ENCODE measurements at places on chromosomes 12 and 14.

GRCh38 chr14:60195179-60195810, 30.1 kb upstream of the DHRS7 start:
- DNase-seq: no peak

GRCh38 chr12:42985506-42985905, 396.0 kb upstream of the PRICKLE1 start:
- no peak for DNase-seq

- no peak for DNase-seq
Observed at GRCh38 chr12:94721173-94721572, 70.8 kb upstream of the TMCC3 start.

GRCh38 chr12:118544569-118544968, 168.2 kb downstream of the SUDS3 start:
- DNase-seq: no peak

DNA sequence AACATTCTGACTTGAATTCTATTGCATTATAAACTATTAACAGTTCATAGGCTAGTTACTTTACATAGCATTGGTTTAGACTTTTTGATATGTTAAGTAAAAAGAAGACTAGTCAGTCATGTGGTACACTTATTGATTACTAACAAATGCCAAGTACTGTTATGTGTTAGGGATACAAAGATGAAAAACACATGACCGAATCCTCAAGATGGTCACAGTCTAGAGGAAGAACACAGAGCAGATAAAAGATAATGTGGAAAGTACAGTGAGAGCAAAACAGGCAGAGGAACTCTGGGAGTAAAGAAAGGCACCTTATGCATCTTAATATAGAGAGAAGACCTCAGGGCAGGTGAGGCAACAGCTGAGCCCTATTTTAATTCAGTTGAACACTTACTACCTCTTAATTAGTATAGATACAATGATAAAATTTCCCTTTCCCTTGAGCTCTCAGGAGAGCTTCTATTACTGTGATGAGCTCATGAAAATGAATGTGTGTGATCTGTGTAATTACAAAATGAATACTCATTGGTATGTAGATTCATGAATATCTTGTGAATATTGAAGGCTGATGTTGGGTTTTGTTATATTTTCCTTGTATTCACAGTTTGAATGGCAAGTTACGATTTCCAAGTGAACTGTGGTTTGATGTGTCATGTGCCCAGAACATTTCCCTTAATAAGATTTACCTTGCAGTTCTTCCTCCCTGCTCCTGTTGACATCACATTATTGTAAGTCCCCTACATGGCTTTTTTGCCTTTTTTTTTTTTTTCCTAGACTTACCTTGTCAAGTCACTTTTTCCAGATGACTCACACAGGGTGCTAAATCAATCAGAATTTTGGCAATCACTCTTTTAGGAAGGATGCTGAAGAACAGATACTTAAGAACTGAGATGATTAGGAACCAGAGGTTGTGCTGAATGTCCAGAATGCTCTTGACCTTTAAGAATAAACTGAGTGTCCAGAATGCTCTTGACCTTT, 29.5 kb upstream of the MSRB3 start:
- DNase-seq: no peak

GRCh38 chr12:131113568-131114270, 160.0 kb downstream of the ADGRD1 start:
- no peak for DNase-seq

DNA sequence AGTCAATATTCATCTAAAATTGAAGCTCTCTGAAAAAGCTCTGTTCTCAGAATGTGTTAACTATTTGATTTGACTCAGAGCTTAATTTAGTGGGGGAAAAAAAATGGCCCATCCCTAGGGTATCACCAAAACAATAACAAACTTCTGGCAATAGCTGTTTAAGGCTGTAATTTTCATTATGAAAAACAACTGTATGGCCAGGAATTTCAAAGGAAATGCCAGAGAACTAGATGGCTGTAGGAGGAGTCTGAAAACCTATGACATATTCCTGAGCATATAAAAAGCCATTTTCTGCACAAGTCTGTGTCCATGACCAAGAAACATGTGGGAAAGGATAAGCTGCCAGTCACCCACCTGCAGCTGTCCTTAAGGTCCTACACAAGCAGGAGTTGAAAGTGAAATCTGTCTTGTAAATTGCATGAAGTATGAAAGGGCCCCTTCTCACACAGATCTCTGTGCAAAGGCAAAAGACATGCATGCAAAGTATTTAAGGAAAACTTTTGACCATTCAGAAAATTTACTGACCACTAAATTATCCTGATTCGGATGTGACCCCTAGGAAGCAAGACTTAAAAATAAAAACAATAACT, 299.1 kb downstream of the BTG1 start:
- DNase-seq: no peak

- no peak for DNase-seq
Observed at GRCh38 chr14:76389841-76390240, 13.9 kb downstream of the ESRRB start.

GRCh38 chr14:56648508-56649301, 69.1 kb downstream of the TMEM260 start:
- DNase-seq: no peak

All from stimulated activated CD8-positive, alpha-beta memory T cell treated with anti-CD3 and anti-CD28 coated beads, Interleukin-4, amount 100 ng/mL, for 4 hours (primary cell).